T-helper 2 cell (primary cell): ENCODE measurements at places on chromosomes 13 and 19.
A peak's percentile ranks its signal among the peaks of the same experiment; 100 is the strongest.

GRCh38 chr13:90493667-90494066, 853.8 kb upstream of the MIR17HG start:
- DNase-seq = no peak

DNA sequence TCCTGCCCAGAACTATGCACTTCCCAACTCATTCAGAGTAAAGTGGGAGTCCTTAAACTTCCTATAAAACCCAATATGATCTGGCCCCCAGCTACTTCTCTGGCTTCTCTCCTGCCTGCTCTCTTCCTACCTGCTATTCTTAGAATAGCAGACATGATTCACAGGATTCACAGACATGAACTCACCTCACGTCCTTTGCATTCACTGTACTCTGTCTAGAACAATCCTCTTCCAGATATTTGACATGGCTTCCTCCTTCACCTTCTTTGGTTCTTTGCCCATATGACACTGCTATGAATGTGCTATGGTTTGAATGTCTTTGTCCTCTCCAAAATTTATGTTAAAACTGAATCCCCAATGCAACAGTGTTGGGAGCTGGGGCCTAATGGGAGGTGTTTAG, 154.9 kb downstream of the UGGT2 start:
- DNase-seq = no peak

GRCh38 chr13:104296286-104296685, 1230.1 kb upstream of the SLC10A2 start:
- no peak for DNase-seq

GRCh38 chr13:93624311-93624777, 397.7 kb downstream of the GPC6 start:
- DNase-seq = no peak

- no peak for DNase-seq
These were observed 459 bp upstream of the GRIN2D start for GRCh38 chr19:48392860-48393558.

- no peak for DNase-seq
These were observed 131.1 kb upstream of the HTR2A start for GRCh38 chr13:47027780-47028437.

DNA sequence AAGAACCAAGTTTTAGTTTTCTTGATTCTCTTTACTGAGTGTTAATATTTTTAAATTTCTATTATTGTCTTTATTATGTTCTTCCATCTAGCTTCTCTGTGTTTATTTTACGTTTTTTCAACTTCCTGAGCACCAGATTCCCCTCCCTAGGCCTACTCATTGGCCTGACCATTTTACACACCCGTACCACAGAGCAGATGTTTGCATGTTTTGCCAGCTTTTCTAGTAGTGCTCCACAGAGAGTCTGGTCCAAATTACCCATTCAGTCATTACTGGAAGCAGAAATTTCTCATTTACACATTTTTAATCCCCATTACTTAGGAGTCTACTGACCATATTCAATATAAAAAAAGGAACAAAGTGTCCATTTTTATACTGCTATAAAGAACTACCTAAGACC, 66.9 kb downstream of the ING1 start:
- no peak for DNase-seq

GRCh38 chr13:27398360-27398759, 26.1 kb upstream of the GTF3A start:
- no peak for DNase-seq

GRCh38 chr19:15108145-15108844, 1.1 kb downstream of the SYDE1 start:
- no peak for DNase-seq

- DNase-seq = no peak
These were observed 1.3 kb upstream of the CALM3 start for GRCh38 chr19:46599716-46600373.

DNA sequence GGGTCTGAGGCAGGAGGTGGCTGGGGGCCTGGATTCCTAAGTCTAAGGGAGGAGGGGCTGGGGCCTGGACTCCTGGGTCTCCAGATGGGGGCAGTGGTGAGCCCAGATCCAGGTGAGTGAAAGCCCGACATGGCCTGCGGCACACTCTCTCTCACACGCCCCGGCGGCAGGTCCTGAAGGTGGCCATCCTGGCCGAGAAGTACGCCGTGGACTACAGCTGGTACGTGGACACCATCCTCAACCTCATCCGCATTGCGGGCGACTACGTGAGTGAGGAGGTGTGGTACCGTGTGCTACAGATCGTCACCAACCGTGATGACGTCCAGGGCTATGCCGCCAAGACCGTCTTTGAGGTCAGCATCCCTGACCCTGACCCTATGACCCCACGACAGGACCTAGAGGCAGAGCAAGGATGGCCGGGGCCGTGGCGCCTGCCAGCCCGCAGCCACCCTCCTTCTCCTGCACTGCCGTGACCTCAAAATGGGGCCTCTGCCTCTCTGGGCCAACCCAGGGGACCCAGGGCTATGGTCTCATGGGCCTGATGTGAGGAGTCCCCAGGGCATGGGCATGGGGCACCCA, 13.2 kb downstream of the FUZ start:
- no peak for DNase-seq

- no peak for DNase-seq
These were observed 186.6 kb upstream of the SLITRK6 start for GRCh38 chr13:85985797-85986196.

DNA sequence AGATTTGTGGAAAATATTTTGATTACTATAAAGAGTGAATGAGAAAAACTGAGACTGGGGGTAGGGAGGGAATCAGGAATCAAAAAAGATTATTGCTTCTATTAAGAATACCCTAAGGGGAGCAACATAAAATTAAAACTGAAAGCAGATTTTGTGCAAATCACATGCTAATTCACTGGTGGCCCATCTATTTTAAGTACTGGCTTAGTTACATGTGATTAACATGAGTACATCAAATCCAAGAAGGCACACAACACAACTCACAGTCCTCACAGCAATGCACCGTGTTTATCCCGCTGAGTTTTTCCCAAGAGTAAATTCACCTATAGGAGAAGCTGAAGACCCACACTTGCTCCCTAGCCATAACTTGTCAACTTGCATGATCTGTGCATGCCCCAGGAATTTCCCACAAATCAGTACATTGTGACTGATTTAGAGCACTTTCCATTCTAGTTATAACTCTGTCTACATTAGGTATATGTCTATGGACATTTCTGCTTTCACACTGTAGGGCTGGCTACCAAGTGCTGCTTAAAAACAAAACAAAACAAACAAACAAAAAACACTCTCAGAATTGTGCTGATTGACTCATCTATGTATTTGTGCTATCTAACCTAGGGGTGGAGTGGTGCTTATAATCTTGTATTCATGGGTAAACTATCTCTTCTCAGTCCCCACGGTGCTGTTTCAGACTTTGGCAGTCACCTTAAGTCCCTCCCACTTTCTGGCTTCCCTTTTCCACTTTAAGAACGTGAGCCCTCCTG, 24.3 kb downstream of the AMER2 start:
- DNase-seq = no peak

DNA sequence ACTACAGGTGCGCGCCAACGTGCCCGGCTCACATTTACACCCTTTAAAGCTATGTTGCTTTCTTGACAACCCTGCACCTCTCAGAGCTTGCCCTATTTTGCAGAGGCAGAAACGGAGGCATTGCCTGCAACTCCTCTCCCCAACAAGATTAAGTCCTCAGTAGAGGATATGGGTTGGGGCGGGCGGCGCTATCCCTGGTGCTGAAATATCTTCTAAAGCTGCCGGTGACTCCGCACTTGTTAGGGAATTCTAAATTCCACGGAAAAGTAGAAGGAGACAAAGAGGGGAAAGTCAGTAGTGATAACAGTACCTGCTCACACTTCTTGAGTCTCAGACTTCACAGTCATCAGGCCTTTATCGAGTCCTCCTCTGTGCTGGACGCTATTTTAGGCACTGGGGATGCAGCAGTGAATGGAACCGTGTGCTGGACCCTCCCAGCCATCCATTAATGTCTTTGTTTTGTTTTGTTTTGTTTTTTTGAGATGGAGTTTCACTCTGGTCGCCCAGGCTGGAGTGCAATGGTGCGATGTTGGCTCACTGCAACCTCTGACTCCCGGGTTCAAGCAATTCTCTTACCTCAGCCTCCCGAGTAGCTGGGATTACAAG, 18.0 kb downstream of the SLC5A5 start:
- no peak for DNase-seq

DNA sequence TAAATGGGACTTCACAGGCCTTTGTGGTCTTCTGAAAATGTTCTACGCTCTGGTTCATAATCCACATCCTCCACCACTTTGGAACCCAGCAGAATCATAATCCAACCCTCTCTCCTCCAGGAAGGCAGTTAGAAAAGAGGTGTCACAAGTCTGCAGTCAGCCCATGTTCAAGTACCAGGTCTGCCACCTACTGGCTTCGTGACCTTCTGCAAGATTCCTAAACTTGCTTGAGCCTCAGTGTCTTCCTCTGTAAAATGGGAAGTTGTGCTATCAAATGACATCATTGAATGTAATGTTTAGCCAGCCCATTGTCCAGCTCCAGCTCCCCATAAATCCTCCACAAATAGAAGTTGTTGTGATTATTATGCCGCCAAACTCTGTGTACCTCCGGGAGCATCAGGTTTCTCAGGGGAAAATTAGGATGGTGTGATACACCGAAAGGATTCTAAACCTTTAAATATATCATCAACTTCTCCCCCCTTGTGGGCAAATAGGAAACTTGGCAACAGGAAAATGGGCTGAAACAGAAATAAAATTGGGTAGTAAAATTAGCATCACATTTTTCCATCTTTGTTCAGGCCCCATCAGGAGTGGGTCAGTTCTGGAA, 109.7 kb downstream of the NUFIP1 start:
- DNase-seq = no peak

DNA sequence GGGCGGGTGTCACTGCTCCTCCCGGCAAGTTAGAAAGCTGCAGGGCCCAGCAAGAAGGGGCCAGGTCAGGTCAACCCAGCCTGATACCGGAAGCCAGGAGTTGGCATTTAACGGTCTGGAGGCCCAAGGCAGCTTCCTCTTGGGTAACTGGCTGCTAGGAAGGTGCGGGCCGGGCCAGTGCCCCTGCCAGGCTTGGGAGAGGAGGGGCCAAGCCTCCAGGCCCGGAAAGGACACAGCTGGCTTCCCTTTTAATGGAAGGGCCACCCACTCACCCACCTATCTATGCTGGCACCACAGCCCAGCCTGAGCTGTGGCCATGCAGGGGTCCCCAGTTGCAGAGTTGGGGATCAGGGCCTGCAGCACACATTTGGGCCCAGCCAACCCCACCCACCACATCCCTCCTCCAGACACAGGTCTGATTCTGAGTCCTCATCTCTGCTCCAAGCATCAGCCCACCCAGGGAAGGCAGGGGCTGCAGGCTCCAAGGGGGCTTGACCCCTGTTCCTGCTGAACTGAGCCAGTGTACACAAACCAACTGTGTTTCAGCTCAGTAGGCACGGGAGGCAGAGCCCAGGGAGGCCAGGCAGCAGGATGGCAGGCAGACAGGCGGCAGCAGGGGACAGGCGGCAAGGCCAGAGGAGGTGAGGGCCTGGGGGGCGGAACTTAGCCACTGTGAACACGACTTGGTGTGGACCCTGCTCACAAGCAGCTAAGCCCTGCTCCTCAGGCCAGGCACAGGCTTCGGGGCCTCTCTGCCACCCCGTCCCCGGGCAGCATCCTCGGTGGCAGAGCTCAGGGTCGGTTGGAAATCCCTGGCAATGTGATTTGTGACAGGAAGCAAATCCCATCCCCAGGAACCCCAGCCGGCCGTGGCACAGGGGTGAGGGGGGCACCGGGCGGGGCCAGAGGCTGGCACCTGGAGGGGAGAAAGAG, 40.8 kb downstream of the ZSWIM4 start:
- DNase-seq = peak; percentile 41

DNA sequence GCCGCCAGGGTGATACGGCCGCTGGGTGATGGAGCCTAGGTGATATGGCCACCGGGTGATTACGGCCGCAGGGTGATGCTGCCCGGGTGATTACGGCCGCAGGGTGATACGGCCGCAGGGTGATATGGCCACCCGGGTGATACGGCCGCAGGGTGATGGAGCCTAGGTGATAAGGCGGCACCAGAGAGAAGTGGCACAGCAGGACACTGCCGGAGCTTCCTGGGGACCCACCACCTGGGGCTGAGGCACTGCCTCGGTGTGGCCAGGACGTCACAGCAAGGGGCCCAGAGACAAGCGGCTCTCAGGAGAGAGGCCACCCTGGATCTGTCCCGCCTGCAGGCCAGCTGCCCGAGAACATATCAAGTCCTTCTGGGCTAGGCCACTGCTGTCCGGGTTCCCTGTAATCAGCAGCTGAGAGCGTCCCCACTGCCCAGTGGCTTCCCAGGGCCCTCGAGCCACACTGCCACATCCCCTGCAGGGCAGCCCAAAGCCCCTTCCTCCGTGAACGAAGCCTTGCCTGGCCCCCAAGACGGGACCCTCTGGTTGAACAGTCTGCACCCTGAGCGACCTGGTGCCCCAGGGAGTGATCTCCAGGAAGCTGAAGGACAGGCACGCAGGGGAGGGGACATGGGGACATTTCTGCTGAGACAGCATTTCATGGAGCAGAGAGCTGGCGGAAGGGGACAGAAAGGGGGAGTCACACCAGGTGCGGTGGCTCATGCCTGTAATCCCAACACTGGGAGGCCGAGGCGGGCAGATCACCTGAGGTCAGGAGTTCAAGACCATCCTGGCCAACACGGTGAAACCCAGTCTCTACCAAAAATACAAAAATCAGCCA, 22.1 kb downstream of the ZNF787 start:
- no peak for DNase-seq

- no peak for DNase-seq
These were observed 192.8 kb downstream of the TM9SF2 start for GRCh38 chr13:99693852-99694611.

DNA sequence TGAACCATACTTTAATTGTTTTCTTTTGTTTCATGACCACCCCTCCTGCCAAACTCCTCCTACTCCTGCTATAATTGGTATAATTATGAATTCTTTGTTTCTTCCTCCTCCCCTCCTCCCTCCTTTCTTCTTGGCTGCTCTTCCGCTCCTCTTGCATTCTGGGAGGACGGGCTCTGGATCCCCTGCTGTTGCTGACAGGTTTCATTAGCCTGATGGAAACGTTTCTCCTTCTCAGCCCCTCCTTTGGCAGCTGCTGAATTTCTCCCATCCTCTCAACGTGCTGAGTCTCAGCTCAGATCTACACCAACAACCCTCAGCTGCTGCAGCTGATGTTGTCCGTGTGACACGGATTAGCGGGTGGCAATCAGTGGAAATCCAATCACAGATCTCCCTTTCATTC, 97.1 kb upstream of the UBAC2 start:
- DNase-seq = no peak

DNA sequence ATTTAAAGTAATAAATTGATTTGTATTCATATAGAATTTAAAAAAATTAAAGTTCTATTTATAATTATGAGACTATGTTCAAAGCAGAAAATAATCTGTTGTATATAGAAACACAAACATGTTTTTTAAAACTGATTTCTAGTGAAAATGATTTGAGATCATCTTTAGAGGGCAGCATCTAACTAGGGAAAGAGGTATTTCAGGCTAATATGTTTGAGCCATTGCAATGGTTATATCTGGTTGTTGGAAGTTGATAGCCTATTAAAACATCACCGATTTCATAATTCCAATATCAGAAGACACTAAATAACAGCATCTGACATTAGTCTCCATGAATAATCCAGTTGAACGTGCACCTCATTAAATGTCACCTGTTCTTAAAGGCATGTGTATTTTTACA, 79.8 kb upstream of the SLITRK6 start:
- DNase-seq = no peak
